Stimulated activated CD8-positive, alpha-beta memory T cell treated with anti-CD3 and anti-CD28 coated beads, Interleukin-15, amount 100 ng/mL, for 24 hours (primary cell): ENCODE measurements at places on chromosomes 16 and 17.

- no peak for DNase-seq
These were observed 1.9 kb downstream of the CIITA start for GRCh38 chr16:10878644-10879501.

DNA sequence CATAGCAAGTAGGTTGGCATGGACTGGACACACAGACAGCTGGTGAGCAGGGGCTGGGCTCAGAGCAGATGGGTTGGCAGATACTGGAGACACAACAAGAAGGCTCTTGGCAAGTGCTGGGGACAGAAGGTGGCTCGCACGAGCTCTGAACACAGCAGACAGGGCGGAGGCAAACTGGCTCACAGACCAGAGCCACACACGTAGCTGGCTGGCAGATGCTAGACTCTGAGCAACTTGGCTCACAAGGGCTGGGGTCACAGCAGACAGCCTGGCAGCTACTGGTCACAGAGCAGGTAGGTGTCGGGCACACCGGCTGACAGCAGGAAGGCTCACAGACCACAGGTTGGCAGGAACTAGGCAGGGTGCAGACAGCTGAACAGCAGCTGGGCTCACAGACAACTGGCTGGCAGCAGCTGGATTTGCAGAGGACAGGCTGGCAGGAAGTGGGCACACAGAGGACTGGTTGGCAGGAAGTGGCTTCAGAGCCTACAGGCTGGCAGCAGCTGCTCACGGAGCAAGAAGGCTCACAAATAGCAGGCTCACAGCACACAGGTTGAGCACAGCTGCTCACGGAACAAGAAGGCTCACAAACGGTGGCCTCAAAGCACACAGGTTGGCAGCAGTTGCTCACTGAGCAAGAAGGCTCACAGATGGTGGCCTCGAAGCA lies 725 bp downstream of the KRTAP16-1 start:
- DNase-seq = no peak

- DNase-seq = no peak
These were observed 441.0 kb upstream of the SALL1 start for GRCh38 chr16:51592001-51592501.

- no peak for DNase-seq
These were observed 18.9 kb upstream of the P2RX1 start for GRCh38 chr17:3935140-3935542.

DNA sequence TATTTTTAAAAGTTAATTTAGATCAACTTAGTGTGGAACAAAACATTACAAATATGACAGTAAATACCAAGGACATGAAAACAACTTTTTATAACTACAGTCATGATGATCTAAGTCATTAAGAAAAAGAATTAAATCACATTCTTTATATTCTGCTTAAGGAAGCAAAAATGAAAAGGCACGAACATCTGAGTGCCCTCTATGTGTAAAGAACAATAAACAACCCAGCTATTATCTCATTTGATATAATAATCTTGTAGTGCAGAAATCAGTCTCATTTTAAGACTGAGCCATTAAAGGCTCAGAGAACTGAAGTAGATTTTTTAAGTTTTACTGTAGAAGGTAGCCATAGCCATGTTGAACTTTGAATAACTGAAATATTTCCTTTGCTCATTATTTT lies 13.4 kb downstream of the MYO1D start:
- no peak for DNase-seq

DNA sequence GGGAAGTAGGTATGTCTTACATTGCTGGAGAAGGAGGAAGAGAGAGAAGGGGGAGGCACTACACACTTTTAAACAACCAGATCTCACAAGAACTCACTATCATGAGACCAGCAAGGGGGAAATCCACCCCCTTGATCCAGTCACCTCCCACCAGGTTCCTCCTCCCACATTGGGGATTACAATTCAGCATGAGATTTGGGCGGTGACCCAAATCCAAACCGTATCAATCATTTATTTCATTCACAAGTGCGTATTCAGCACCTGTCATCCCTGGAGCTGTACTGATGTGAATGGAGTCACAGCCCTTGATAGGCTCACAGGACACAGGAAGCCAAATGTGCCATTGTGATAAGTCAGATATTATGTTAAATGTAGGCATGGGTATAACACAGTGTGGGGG lies 228.3 kb upstream of the HSBP1 start:
- no peak for DNase-seq

DNA sequence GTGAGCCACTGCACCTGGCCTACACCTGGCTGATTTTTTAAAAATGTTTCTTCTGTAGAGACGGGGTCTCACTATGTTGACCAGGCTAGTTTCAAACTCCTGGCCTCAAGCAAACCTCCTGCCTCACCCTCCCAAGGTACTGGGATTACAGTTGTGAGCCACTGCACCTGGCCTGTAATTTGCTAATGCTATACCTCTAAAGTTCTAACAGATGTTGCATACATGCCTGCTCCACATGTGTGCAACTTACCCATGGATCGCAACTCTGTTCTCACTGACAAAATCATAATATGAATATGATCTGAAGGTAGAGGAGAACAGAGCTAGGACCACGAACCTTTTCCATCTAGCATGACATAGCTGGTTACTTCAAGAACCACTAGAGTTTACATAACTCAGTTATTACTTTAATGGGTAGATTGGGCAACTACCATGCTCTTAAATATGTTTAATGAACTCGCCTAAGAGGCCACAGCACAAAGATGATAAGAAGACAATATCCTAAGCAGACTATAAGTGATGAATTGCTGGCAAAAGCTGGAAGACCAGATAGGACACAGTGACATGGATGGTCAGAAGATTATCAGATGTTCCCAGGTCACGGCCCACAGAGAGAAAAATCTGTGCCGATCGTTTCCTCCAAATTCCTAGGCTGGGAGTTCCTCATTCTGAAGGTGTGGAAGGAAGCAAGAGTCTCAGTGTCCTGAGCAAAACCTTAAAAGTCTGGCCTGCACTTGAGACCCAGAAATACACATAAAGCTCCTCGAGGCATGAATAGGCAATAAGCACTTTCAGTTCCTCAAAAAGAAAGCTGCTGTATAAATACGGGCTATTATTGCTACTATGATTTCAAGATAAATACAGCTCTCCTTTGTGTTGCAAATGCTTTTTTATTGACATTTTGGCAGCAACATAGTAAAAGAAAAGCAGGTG lies 53.6 kb upstream of the ICAM2 start:
- no peak for DNase-seq

- no peak for DNase-seq
These were observed 22.2 kb upstream of the ALKBH5 start for GRCh38 chr17:18161207-18162145.

DNA sequence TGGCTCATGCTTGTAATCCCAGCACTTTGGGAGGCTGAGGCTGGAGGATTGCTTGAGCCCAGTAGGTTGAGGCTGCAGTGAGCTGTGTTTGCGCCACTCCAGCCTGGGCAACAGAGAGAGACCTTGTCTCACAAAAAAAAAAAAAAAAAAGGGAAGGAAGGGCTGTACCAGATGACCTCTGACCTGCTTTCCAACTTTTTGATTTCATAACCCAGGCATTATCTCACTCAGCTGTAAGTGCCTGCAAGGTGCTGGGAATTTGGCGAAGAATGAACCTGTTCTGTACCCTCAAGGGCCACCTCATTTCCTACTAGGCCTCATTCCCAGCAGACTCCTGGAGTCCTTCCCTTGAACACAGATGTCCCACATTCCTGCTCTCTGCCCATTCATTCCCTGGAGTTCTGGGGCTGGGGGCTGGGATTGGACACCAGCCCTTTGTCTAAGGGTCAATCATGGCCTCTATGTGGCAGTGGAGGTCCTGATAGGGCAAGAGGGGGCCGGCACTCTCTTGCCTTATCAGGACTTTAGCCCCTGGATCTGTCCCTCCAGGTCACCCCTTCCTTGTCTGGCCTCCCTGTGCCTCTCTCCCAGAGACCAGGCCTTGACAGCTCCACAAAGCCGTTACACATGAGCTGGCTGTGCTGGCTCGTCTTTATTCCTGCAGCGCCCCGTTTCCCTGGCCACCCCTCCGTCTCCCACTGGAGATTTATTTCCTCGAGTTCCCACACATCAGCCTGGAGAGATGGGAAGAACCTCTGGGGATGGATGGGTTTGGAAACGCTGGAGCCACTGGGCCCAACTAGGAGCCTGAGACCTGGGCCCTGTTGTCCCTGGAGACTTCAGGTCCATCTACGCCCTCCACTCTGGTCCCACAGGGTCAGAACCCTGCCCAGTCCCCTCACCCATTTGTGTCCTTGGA lies 821 bp upstream of the GFAP start:
- no peak for DNase-seq

GRCh38 chr17:4815043-4815675 lies 8.2 kb downstream of the PLD2 start:
- no peak for DNase-seq

DNA sequence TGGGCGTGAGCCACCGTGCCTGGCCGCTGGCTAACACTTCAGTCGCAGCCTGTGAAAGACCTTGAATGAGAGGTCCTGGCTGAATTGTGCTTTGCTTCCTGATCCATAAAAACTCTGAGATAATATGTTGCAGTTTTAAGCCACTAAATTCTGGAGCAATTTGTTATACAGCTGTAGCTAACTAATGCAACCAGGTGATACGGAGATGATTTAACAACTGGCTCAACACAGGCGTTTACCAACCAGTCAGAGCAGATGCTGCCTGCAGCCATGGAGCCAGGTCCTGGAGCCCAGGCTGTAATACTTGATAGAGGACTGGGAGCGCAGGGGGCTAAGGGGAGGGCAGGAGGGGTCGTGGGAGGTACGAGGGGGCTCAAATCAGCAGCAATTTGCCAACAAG lies 50.9 kb downstream of the PLXDC1 start:
- no peak for DNase-seq

DNA sequence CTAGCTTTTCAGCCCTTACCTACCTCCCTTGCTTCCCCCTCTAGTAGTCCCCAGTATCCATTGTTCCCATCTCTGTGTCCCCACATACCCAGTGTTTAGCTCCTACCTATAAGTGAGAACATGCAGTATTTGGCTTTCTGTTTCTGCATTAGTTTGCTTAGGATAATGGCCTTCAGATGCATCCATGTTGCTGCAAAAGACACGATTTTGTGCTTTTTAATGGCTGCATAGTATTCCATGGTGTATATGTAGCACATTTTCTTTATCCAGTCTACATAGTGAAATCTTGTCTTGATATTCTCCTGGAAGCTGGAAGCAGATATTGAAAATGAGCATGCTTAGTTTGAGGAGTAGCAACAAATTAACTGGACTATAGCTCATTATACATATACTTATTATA lies 45.7 kb upstream of the TANC2 start:
- DNase-seq = no peak

GRCh38 chr17:16269658-16270057 lies 52.6 kb downstream of the PIGL start:
- no peak for DNase-seq

DNA sequence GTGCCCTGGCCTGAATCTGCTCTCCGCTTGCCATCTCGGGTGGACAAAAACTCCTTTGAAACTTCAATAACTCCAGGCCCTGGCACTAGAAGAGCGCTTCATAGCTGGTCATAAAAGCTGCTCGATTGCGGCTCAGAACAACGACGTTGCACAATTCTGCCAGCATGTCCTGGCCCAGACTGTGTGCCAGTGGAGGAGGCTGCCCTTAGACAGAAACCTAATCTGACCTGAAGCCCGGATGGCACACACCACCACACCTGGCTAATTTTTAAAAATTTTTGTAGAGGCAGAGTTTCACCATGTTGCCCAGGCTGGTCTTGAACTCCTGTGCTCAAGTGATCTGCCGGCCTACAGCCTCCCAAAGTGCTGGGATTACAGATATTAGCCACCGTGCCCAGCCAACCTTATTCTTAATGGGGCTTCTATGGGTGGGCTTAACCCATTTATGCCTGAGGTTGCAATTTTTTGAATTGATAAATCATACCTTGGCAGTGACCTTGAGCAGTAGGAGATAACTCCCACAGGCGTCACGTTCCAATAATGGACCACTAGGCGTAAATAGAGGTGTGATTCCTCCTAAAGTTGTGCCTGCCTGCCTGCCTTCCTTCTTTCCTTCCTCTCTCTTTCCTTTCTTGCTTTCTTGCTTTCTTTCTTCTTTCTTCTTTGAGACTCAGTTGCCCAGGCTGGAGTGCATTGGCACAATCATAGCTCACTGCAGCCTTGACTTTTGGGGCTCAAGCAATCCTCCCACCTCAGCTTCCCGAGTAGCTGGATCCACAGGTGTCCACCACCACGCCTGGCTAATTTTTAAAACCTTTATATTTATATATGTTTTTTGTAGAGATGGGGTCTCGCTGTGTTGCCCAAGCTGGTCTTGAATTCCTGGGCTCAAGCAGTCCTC lies 1.1 kb upstream of the PPL start:
- DNase-seq = no peak

GRCh38 chr17:35879773-35880654 lies at the start of gene CCL5:
Gene CCL5, minus strand, starts transcription at chr17:35880360.
- DNase-seq = no peak

DNA sequence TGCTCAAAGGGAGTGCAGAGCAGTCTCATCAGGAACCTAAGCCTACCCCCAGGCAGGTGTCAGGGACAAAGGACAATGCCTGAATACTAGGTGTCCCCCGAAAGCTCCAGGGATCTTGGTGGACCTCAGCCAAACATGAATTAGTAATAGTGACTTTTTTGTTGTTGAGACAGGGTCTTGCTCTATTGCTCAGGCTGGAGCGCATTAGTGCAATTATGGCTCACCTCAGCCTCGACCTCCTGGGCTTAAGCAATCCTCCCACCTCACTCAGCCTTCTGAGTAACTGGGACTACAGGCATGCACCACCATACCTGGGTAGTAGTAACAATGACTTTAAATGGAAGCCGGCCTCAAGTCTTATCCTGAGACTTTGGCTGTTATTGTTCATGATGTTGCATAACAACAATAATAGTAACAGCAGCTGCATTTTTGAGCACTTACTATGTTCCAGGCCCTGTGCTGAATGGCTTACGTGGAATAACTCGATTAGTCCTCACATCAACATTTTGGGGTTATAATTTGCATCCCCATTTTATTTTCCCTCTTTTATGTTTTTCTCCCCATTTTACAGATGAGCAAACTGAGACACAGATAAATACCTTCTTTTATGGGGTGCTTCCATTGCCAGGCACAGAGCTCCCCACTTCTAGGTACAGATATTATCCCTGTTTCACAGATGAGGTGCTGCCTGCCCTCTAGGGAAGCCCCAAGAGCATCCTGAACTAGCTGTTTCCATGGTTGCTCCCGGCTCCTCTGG lies 19.5 kb downstream of the CNGB1 start:
- DNase-seq = no peak

DNA sequence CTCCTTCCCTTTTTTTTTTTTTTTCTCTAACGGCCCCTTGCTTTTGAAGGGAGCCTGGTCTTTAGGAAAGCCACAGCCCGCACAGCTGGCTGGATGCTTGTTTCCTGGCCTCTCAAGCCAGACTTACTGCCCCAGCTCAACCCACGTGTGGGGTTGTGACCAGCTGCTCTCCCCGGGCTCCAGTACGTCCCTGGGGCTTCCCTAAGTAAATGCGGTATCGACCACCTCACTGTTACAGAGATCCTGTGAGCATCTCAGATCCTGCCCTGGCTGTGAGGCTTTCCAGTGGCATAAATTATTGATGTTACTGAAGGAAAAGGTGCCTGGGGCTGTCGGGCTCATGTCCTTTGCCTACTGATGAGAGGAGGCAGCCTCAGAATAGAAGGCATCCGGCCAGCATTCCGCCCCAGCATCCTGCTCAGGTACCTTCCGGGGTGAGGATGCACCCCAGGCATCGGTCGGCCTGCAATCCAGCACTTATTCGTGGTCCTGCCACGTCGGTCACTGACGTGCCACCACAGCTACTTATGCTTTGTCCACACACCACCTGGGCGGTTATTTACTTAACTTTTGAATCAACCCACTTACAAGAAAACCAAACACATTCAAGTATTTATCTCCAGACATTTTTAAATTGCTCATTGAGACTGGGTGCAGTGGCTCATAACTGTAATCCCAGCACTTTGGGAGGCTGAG lies 9.6 kb downstream of the GPRC5B start:
- DNase-seq = no peak

GRCh38 chr17:75074532-75074931 lies 13.2 kb upstream of the SLC16A5 start:
- DNase-seq = no peak
